NCI-H1105 treated with DMSO at 0.1 percent for 48 hours (cell line): ENCODE measurements at places on chromosomes 2 and 18.

DNA sequence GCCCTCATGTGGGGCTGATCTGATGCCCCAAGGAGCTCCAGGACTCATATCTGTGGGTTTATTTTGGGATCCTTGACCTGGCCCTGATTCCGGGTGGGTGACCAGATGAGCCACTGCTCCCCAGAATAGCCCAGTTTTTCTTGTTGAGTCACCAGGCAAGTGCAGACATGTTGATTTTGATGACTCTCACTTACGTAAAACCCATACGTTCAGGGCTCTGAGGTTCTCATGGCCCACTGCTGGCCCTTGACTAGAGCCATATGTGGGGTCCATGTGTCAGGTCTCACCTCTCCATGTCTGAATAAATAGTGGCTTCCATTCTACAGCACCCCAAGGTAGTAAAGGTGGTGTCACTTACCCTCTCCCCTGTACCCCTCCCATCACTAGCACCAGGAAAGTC, 41.9 kb downstream of the CDC42EP3 start:
- no peak for DNase-seq

DNA sequence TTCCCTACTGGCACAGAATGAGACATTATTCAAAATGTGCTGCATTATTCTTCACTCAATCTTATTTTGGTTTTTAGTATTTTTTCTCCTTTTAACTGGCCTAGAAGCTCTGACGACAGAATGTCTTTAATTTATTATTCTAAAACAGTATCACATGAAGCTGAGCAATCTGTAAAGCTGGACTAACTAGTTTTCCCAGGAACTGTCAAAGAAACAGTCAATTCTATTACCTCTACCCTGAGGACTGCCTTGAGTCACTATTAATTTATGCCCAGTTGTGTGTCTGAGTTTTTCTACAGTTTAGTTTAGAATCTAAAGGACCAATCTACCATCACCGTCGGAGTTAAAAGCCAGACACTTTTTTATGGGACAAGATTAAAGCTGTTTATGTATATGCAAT, 31.6 kb downstream of the MBD2 start:
- no peak for DNase-seq

GRCh38 chr2:113164215-113164929, 9.4 kb upstream of the PSD4 start:
- peak; percentile 2 for DNase-seq

GRCh38 chr2:20173064-20173463, 51.9 kb downstream of the SDC1 start:
- no peak for DNase-seq

DNA sequence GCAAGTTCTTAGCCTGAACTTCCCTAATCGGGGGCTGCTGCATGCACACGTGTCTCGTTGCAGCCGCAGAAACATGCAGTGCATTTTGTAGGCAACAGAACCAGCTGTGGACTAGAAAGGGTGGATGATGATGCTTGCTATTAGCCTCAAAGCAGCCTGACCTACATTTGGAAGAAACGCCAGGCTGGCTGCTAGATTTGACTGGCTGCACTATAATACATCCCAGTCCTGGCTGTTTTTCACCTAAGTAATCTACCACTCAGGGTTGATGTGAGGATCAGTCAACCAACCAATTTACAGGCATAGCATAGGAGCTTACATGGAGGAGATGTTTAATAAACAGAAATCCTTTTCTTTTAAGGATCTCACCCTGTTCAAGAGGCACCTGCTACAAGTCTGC, 56.4 kb upstream of the SPP2 start:
- DNase-seq, result no peak

GRCh38 chr2:12050396-12050795, 304.0 kb downstream of the LPIN1 start:
- no peak for DNase-seq

DNA sequence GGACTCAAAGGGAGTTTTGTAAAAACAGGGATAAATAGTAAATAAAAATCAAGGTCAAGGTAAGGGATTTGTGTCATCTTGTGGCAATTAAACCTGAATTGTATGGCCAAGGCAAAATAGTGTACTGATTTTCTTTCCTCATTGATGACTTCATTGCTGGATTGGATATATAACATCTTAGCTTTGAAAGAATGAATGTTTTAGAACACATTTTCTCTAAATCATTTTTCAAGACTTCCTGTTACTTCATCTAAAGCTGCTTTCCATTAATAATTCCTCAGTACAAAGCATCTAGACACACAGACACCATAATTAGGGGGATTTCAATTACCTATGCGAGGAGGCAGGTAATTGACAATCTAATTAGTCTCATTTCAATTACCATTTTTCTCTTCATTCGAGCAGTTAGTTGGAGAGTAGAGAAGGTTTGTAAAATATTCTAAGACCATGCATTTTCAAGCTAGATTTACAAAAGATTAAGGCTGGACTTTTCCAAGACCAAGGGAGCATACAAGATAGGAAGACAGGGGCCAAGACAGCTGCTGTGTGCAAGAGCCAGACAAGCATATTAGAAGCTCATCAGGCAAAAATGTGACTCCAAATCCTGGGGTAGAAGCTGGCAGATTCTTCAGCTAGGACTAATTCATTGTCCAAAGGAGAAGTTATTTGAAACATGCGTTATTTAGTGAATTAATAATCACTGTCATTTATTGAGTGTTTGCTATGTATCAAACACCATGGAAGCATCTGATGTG, 253.6 kb downstream of the EPHA4 start:
- peak; percentile 39 for DNase-seq

GRCh38 chr2:159133797-159134196, 152.7 kb downstream of the WDSUB1 start:
- no peak for DNase-seq

GRCh38 chr2:203708846-203709396, 2.5 kb downstream of the CD28 start:
- DNase-seq, result no peak

GRCh38 chr2:104658144-104658835, 195.6 kb upstream of the POU3F3 start:
- no peak for DNase-seq

DNA sequence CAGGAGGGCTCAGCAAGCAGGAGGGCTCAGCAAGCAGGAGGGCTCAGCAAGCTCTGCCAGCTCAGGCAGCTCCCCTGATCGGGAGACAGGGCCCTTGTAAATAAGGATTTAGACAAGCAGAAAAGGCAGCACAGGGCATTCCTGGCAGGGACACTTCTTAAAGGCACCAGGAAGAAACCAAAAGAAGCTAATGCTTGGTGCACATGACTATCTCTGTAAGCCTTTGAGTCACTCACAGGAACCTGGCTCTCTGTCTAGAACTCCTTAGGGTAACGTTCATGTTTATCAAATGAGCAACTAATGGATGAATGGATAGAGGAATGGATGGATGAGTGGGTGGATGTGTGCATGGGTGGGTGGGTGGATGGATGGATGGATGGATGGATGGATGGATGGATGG, 28.4 kb downstream of the TMEM37 start:
- DNase-seq, result no peak

DNA sequence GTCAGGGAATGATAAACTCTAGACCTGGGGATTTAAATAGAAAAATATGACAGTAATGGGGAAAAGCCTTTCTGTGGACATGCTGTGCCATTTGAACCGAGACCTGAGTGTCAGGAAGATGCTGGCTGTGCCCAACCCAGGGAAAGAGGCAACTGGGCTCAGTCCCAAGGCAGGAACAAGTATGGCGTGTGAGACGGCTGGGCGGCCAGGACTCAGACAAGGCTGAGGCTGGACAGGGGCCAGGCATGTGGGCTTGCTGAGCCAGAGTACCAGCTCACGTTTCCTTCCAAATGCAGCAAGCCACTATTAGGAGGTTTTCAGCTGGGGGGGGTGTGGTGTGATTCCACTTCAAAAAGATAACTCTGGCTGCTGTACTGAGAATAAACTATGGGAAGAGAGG, 92.4 kb downstream of the INPP5D start:
- DNase-seq, result peak; percentile 64

GRCh38 chr2:88845772-88846661, 154.5 kb downstream of the RPIA start:
- no peak for DNase-seq

GRCh38 chr18:24918257-24918656, 433.7 kb downstream of the ZNF521 start:
- DNase-seq, result no peak

- DNase-seq, result no peak
Observed at GRCh38 chr2:166256896-166257295, 118.8 kb downstream of the SCN9A start.

- no peak for DNase-seq
Observed at GRCh38 chr2:24521975-24522639, 31.1 kb downstream of the NCOA1 start.

GRCh38 chr2:142179686-142180085, 48.9 kb upstream of the LRP1B start:
- DNase-seq, result no peak

DNA sequence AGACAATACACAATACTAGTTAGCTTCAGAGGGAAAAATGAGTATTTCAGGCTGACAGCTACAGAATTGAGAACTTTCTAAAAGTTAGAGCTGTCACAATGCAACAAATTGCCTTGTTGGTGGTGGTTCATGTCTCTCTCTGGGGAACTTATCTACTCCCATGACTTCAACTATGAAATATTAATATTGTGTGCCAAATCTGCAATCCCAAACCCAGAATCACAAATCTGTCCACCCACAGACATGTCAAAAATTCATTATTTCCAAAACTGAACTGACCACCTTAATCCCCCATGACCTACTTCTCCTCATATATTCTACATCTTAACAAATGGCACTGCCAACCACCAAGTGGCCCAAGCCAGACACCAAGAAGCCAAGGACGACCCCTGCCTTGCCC, 143.5 kb downstream of the TCF4 start:
- no peak for DNase-seq

- DNase-seq, result no peak
Observed at GRCh38 chr18:67790527-67790926, 274.0 kb upstream of the DSEL start.

GRCh38 chr18:4450065-4450658, 4.9 kb downstream of the DLGAP1 start:
- no peak for DNase-seq

DNA sequence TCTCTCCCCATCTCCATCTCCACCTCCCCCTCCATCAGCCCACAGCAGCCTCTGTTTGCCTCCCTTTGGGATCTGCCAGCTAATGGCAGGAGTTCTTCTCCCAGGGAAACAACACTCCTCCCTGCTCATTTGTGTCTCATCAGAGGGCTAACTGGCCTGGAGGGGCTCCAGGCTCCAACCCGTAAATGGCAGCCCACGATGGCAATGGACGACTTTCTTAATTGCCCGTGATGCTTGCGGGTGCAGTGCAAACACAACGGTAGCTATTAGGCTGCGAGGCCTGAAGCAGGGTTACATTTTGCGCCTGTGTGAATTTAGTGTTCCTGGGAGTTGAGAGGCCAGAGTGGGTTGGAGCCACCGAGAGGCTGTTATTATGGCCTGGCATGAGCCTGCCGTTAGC, 285.1 kb downstream of the TNS1 start:
- no peak for DNase-seq

DNA sequence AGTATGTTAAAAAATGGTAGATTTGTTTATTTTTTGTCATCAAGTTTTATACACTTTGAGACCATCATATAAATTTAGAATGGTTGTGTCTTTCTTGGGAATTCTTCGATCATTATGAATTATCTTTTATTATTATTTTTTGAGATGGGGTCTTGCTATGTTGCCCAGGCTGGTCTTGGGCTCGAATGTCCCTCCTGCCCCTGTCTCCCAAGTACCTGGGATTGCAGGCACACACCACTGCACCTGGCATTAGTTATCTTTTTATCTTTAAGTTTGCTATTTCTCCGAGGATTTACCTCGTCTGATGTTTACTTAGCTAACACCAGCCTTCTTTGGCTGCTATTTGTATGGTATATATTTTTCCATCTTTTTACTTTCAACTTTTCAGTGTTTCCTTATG, 100.0 kb downstream of the BIRC6 start:
- DNase-seq, result no peak

DNA sequence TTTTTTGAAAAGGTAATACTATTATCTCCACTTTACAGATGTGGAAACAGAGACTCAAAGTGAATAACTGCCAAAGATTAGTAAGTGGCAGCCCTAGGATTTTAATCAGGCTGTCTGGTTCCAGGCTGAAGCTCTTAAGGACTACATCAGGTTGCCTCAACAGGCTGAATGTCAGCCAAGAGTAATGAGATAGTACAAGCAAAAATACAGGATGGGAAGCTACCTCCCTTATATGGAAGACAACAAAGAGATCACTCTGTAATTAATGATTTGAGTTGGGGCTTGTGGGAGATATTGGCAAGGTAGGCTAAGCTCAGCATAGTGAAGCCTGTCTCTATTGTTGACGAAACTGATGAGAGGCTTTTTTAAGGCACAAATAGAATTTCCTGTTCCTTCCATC, 323.1 kb downstream of the KCNJ3 start:
- DNase-seq, result peak; percentile 60

DNA sequence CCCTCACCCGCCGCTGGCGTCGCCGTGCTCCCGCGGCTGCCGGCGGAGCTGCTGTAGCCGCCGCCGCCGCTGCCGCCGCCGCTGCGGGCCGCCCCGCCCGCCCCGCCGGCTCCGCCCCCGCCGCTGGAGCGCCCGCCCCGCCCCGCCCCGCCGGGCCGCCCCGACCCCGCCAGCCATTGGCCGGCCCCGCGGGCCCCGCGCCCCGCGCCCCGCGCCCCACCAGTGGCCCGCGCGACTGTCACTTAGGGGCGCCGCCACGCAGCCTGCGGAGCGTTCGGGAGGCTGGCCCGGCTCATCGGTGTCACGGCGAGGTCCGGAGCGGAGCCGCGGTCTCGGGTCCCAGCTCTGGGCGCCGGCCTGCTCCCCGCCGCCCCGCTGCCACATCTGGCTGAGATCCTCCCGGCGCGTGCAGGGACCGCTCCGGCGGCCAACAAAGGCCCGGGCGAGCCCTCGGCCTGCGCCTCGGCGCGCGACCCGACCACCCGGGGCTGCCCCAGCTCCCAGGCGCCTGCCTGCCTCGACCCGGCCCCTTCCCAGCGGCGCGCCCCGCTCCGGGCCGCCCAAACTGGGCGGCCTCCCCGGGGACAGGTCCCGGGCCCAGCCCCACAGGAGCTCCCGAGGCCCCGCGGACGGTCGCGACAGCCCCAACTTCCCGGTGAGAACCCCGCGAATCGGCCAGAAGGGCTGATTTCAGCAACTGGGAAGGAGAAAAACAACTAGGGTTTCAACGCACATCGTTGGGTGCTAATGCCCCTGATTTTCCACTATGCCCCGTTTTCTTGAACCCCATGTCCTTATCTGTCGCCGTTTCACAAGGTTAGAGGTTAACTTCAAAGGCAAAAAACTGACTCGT, at the start of gene MGAT4A:
MGAT4A (minus strand) TSS at position 92 of the 853 bp plus-strand sequence. CDS start 4,800 bp downstream, outside the sequence.
- peak; percentile 52 for DNase-seq

- no peak for DNase-seq
Observed at GRCh38 chr2:217903859-217904613, 98.8 kb downstream of the TNS1 start.

DNA sequence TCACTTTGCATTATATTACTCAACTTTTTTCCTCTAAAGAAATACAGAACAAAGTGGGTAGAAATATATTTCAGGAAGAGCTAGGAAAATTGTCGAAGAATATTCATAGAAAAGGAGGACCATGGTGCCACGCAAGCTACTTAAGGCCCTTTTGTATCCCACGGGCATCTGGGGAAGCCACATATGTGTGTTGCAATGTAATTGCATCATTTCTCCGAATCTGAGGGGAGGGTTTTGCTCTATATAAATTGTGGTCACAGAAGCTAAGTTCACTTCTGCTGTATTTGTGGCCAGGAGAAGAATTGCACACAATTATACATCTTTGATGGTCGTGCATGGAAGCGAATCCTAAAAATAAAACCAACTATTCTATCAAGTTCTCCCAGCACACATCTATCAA, 360.3 kb downstream of the IRS1 start:
- no peak for DNase-seq
